ENCODE measurements at places on chromosomes 11 and 22.
A peak's percentile ranks its signal among the peaks of the same experiment; 100 is the strongest.

DNA sequence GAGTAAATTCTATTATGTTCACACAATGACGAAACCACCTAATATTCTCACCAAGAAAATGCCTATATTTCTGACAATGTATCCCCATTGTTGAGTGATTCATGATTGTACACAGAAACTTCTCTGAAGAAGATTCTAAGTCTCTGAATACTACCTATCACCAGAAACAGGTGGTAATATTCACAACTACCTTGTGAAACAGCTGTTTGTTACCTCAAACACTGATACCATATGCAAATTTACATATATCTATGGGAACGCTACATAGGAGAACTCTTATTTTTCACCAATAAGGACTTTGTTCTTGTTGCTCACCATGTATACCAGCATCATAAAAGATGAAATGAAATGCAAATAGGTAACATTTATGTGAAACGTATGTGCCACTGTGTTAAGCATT is 59.3 kb downstream of the PDGFD start:
- no peak for DNase-seq

- DNase-seq = no peak
Measured at GRCh38 chr11:133818302-133818701, 27.0 kb downstream of the SPATA19 start.

GRCh38 chr11:23205156-23205871 is 345.0 kb upstream of the CCDC179 start:
- DNase-seq = no peak

- peak; percentile 63 for DNase-seq
Measured at GRCh38 chr11:45180848-45181192, 34.4 kb downstream of the PRDM11 start.

- no peak for DNase-seq
Measured at GRCh38 chr11:45104790-45105084, 41.7 kb upstream of the PRDM11 start.

DNA sequence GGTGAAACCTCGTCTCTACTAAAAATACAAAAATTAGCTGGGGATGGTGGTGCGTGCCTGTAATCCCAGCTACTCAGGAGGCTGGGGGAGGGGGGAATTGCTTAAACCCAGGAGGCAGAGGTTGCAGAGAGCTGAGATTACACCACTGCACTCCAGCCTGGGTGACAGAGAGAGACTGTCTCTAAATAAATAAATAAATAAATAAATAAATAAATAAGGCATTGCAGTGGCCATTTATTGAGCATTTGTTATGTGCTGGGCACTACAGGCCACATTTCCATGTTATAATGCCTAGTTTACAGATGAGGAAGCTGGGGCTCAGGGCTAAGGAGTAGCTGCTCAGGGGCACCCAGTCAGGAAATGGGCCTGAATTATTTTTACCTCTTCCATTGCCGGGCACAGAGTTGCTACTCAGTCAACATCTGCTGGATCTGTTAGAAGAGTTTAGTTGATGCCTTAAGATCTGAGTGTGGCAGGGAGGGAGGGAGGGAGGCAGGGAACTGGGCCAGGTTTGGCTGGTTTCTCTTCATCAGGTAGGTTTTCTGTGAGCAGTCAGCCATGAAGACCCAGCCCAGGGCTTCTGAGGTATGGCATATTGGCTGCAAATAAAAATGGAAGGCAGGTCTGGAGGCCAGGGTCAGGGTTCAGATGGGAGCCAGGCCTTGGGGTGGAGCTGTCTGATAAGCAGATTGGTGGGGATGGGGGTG is 5.6 kb downstream of the PVALB start:
- no peak for DNase-seq

DNA sequence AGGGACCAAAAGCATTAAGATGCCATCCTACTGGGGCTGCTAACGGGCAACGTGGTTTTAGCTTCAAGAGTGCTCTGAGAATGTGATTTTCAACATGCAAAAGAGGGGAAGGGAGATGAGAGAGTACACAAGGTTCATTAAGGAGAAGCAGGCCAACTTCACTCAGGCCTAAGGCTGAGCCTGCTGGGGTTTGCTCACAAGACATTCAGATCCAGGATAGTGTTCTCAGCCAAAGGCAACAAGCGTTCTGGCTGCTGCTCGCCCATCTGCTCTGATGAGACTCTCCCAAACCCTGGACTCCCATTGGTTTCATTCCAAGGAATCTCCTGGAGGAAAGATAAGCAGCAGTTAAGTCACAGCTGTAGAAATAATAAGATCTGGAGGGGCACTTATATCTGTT is 23.6 kb upstream of the UPB1 start:
- no peak for DNase-seq

GRCh38 chr22:29040385-29041275 is 21.0 kb downstream of the C22orf31 start:
- peak; percentile 85 for DNase-seq

DNA sequence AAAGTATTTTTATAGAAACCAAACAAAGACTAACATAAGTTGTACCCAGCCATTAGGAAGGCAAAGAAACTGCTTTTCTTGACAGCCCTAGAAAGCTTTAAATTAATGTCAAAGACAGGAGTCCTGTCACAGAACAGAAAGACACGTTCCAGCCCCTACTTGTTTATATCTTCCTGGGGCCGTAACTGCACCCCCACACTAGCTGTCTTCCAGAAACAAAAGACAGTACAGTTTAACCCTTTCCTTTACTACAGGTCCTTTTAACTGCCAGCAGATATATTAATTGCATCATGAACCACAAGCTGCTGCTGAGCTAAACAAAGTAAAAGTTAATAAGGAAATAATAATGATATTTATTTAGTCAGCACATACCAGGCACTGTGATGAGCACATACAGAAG is 20.3 kb upstream of the CFAP300 start:
- DNase-seq = no peak

- DNase-seq = no peak
Measured at GRCh38 chr22:27879923-27880322, 39.1 kb downstream of the PITPNB start.

DNA sequence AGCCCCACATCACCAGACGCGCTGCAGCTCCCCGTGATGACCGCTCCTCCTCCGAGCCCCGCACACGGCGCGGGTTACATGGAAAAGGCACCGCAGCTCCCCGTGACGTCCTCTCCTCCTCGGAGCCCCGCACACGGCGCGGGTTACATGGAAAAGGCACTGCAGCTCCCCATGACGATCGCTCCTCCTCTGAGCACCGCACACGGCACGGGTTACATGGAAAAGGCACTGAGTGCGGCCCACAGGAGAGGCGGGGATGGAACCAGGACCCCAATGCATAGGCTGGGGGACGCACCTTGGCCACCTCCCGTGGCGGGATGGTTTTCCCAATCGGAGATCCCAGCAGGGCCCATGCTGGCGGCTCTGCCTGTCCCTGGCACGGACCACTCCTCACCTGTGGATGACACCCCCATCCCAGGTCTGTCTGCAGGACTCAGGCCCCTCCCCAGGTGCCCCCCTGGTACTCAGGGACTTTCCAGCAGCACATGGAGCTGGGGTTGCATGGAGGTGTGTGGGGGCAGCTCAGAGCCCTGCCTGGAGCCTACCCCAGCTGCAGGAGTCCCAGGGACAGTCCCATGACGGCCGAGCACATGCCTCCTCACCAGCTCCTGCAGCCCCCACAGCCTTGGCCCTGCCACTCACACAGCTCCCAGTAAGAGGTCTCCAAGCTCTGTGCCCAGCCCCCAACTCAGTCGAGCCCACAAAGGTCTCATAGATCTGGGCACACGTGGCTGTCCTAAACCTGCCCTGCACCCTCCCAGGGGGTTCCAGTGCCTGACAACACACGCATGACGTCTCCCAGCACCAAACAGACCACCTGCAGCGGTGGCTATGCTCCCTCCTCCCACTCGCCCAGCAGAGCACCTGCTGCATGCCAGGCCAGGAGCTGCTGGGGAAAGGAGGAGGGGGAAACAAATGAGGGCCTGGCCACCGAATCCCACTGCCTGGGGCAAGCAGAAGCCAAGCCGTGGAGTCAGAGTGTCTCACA is 166.6 kb downstream of the BRD1 start:
- no peak for DNase-seq

GRCh38 chr22:47218671-47219070 is 456.2 kb downstream of the TBC1D22A start:
- no peak for DNase-seq

DNA sequence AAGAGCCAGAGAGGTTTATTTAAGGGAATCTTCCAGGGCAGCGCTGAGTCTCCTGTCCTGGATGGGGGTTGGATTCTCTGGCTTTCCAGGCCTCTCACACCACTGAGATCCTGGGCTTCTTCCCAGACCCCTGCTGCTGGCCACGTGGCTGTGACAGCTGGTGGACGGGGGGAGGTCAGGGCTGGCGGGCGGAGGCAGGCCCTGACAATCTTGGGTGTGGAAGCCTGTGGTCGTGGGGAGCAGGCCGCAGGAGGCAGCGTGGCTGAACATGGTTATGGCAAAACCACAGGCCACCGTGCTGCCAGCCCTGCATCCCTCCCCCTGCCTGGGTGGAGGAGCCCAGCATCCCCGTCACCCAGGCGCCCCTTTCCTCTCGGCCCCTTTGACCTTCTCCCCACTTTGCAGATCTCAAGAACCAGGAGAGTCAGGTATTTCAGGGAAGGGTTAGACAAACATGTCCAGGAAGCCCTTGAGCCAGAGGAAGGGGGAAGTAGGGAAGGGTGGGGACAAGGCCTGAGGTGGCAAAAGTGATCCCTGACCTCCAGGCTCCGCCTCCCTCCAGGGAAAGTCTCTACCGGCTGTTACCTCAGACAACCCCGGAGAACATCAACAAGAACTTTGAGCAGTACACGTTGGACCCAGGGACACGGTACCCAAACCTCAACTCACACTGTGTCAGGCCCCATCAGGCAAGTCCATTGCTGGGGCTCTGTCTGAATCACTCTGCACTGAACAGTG is 111.8 kb downstream of the MICAL2 start:
- DNase-seq = no peak

GRCh38 chr11:111378861-111379601 is at the start of gene POU2AF1:
TSS of gene POU2AF1 (minus strand) at chr11:111379275. CDS start at chr11:111379177, 98 bp downstream.
- no peak for DNase-seq

DNA sequence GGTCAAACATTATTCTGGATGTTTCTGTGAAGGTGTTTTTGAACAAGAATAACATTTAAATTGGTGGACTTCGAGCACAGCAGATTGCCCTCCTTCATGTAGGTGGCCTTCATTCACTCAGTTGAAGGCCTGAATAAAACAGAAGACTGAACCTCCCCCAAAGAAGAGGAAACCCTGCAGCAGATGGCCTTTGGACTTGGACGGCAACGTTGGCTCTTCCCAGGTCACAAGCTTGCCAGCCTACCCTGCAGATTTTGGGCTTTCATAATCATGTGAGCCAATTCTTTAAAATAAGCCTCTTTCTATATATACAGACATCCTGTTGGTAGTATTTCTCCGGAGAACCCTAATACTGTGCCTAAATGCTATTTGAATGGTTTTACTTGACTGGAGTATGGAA is 432.2 kb upstream of the NARS2 start:
- no peak for DNase-seq

DNA sequence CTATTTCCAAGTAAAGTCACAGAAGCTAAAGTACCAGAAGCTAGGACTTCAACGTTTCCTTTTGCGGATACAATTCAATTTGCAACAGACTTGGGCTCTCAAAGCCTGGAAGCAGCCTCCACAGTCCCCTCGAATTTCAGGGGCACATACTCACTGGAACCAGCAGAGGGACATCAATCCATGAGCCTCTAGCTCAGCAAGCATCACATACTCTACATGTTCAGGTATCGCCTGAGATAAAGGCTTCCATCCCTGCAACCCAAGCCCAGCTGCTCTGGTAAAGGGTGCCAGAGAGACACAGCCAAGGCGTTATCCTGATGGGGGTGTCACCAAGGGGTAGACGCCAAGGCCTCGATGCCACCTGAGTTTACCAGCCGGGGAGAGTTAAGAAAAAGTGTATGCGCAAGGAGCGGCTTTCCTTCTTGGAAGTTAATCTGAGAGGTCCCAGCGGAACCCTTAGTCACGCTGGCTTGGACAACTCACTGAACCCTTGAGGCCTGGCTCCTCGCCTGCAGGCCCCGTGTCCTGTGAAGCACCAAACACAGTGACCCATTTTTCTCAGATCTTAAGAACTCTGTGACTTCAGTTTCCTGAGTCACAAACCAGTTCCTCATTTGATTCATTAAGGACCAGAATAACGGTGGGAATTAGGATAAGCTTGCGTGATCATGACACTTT is 13.0 kb downstream of the LTO1 start:
- no peak for DNase-seq

DNA sequence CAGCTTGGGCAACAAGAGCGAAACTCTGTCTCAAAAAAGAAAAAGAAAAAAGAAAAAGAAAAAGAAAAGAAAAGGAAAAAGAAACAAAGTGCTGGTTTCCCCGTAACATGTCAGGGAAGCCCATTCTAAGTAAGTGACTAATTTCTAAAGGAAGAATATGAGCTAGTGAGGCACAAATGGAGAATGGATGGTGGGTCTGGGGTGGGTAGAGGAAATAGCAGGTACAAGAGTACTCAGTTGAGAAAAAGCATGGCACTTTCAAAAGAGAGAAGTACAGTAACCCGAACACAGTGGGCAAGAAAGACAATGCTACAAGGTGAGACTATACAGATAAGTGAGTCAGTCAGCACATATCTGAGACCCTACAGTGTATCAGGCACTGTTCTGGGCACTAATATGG is 4.5 kb downstream of the MAJIN start:
- no peak for DNase-seq

- DNase-seq = no peak
Measured at GRCh38 chr22:18070556-18071306, 7.1 kb upstream of the PEX26 start.

DNA sequence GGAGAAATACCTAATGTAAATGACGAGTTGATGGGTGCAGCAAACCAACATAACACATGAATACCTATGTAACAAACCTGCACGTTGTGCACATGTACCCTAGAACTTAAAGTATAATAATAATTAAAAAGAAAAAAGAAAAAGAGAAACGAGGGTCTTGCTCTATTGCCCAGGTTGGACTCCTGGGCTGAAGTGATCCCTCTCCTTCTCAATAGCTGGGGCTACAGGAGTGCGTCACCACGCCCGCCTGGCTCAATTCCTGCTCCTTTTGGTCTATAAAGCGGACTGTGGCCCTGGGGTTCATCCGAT is 521 bp upstream of the PTS start:
- DNase-seq = no peak

- DNase-seq = peak; percentile 69
Measured at GRCh38 chr11:134120921-134121526, 52.2 kb downstream of the JAM3 start.

- DNase-seq = no peak
Measured at GRCh38 chr11:69807106-69807815, 12.0 kb downstream of the FGF3 start.

GRCh38 chr11:87219266-87219665 is 181.5 kb downstream of the TMEM135 start:
- no peak for DNase-seq

DNA sequence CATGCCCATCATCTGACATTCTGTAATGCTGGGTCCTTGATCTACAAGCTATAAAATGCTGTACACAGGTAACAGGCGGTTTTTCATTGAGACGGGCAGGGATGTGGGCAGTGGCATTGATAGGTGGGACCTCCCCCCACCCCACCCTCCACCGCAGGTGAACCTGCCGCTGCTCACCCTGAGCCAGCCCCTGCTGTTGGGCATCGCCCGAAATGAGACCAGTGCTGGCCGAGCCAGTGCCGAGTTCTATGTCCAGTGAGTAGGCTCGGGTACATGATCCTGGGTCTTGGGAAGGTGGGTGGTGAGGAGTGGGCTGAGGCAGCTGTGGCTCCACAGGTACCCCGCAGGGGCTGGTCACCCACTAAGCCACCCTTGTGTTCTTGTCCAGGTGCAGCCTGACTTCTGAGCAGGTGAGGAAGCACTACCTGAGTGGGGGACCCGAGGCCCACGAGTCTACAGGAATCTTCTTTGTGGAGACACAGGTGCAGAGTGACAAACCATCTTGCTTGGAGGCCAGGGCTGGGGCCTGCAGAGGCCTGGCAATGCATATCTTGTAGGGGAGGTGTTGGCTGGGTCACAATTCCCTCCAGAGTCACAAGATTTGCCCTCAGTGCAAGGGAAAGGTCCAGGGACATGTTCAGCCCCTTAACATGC is 1.1 kb upstream of the DNAJC4 start:
- DNase-seq = no peak

Measured in right lung (tissue), 10 donors.